IgD-negative memory B cell (primary cell): ENCODE measurements at places on chromosomes 12 and 14. TPM values are rescaled to one million over a fixed set of nuclear protein-coding genes. Genes with fewer than 3 reads are reported as not detected.

VWF gene
- 0.11 TPM for polyA plus RNA-seq

KRT79 gene
- polyA plus RNA-seq: not detected

STON2 gene
- 0.69 TPM for polyA plus RNA-seq

FKBP11 gene
- 88.9 TPM for polyA plus RNA-seq

RECQL gene
- 64.3 TPM for polyA plus RNA-seq

PRMT5 gene
- polyA plus RNA-seq: 45.0 TPM

AQP2 gene
- not detected for polyA plus RNA-seq

FAM186B gene
- polyA plus RNA-seq: 0.16 TPM

SCNN1A gene
- polyA plus RNA-seq: not detected

LHX5 gene
- not detected for polyA plus RNA-seq

KRT5 gene
- not detected for polyA plus RNA-seq

ZNF641 gene
- polyA plus RNA-seq: 11.1 TPM

GARIN6 gene
- polyA plus RNA-seq: not detected
